ENCODE measurements at places on chromosomes 1 and 21. TPM values are rescaled to one million over a fixed set of nuclear protein-coding genes. Genes with fewer than 3 reads are reported as not detected.

Gene MFSD2A
- 5.5 TPM for polyA plus RNA-seq

Gene NDUFV3
- 11.6 TPM for polyA plus RNA-seq

Gene SH2D2A
- 0.73 TPM for polyA plus RNA-seq

Gene UBL4B
- not detected for polyA plus RNA-seq

Gene TFF2
- not detected for polyA plus RNA-seq

Gene SLAMF6
- 50.5 TPM for polyA plus RNA-seq

Gene OR2L2
- polyA plus RNA-seq, result 0.72 TPM

Gene NUP210L
- polyA plus RNA-seq, result 0.04 TPM
